Endodermal cell (in vitro differentiated cells): ENCODE measurements at places on chromosomes 7 and 10.
A peak's percentile ranks its signal among the peaks of the same experiment; 100 is the strongest.

- DNase-seq: no peak
These were observed 37.3 kb downstream of the KIF20B start for GRCh38 chr10:89738551-89739209.

DNA sequence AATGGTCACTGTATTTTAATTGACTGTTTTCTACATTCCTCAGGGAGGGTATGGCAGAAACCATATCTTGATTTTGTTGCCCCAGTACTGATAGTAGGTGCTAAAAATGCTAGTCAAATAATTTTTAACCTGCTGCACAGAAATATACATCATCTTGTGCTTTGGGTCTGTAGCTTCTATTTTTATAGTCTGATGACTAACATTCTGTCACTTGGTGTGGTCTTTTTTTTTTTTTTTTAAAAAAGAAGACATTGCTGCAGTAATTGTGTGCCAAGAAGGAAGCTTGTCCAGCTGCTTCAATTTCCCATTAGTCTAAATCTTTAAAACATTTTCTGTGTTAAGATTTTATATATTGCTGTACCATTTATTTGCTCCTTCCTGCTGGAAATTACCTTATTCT, 83.6 kb downstream of the ICA1 start:
- DNase-seq: no peak

DNA sequence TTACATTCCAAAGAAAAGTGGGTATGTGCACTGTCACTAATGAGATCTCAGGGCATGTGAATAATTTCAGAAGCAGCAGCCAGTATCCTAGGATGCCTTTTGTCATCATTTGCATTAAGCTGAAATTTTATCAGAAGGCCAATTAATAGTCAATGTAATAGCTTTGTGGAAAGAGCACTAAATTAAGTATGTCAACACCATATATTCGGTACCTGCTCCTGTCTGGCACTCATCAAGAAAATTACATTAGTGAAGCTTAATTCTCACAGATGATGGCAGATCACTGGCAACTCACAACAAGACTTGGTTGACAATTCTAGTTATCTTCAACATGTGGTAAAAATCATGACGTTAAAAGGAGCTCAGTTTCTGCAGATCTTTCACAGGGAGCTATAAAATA, 271.4 kb downstream of the PARD3 start:
- DNase-seq: no peak

DNA sequence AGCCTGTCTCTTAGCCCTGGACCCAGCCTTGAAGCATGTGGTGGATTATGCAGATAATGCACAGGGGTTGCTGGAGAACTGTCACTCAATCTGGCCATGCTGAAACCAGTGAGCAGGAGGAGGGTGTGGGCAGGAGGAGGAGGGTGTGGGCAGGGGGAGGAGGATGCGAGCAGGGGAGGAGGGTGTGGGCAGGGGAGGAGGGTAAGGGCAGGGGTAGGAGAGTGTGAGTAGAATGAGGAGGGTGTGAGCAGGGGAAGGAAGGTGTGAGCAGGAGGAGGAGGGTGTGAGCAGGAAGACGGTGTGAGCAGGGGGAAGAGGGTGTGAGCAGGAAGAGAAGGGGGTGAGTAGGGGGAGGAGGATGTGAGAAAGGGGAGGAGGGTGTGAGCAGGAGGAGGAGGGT, 18.8 kb downstream of the CAMK2B start:
- DNase-seq: peak; percentile 33

DNA sequence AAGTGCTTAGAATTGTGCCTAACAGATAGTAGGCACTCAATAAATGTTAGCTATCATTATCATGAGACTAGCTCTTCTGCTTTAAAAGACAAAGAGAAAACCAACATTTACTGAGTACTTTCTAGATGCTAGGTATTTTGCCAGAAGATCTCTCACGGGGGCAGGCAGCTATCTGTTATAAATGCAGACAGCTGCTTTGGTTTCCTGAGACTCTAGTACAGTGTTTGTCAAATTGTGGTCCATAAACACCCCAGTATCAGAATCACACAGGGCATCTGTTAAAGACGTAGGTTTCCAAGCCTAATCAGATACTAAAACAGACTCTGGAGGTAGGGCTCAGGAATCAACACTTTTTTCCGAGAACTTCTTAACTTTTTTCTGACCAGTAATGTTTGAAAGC, 13.9 kb downstream of the FAM133B start:
- DNase-seq: no peak

GRCh38 chr7:117412946-117413559, 14.2 kb downstream of the ASZ1 start:
- DNase-seq: no peak

DNA sequence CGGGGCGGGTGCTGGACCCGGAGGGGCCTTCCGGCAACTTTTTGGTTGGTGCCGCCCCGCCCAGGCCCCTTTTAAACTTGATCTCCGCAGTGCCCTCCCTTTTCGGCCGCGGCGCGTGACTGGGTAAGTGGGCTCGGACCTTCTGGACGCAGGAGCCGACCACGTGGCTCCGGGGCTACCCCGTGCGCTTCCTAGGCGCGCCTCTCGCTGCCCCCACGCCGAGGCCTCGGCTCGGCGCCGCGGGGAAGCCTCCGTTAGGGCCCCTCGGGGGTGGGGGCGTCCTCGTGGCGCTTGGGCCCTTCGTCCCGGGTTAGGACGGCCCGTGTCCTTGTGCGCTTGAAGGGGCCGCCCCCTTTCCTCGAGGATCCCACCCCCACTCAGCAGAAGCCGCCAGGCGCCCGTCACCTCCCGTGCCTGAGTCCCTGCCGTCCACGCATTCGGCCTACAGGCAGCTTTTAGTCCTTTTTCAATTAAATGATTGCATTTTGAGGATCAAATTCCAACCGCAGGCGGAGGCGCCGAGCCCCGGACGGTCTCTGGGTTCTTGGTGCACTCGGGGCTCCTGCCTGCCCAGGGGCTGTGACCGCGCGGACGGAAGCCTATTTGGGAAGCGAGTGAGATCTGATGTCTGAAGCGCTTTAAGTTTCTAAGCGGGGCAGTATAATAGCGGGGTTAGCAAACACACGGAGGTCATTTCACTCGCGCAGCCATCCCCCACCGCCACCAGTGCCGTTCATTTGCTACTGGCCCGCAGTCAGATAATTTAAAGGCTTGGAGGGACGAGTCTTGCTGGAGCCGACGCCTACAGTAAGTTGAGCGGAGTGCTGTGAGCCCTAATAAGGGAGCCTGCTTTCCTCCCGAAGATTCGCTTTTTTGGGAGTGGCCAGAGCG, 31.8 kb upstream of the TOMM7 start:
- DNase-seq: peak; percentile 95

GRCh38 chr7:4277936-4278335, 404.2 kb upstream of the FOXK1 start:
- DNase-seq: no peak
